NCI-H2081 treated with DMSO at 0.1 percent for 48 hours (cell line): ENCODE measurements at places on chromosomes 7 and 10.

DNA sequence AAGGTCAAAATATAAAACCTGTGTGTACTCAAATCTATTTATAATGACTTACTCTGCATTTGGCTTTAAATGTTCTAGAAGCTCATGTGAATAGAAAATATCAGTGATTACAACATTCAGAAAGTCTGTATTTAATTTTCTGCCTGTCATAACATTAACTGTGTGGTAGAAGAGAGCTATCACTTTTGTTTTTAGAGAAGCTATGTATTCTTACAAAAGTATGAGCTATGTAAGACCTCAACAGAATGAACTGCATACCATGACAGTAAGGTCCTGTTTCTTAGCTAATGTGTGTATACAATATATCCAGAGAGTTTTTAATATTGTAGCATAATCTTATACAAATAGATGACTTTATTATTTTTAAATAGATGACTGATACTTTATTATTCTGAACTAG lies 61.5 kb downstream of the PTN start:
- no peak for DNase-seq

DNA sequence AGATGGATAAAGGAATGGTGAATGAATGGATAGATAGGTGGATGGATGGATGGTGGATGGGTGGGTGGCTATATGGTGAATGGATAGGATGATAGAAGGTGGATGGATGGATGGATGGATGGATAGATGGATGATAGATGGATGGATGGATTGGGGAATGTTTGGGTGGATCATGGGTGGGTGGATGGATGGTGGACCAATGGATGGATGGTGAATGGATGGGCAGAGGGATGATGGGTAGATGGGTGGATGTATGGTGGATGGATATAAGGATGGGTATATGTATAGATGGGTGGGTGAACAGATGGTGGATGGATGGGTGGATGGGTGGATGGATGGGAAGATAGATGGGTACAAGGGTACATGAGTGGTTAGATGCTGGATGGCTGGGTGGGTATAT lies 322.4 kb downstream of the ADARB2 start:
- no peak for DNase-seq

- DNase-seq = no peak
These were observed 126.1 kb upstream of the PRSS58 start for GRCh38 chr7:142383841-142384492.

- no peak for DNase-seq
These were observed 52.6 kb downstream of the PLEKHA8 start for GRCh38 chr7:30080818-30081217.

GRCh38 chr10:9682802-9683201 lies 1334.9 kb upstream of the CELF2 start:
- DNase-seq = no peak

GRCh38 chr10:79322616-79323543 lies 24.4 kb upstream of the PPIF start:
- no peak for DNase-seq

GRCh38 chr7:119596651-119597050 lies 676.3 kb upstream of the KCND2 start:
- no peak for DNase-seq

GRCh38 chr10:96496281-96496925 lies 17.3 kb downstream of the TLL2 start:
- DNase-seq = no peak

DNA sequence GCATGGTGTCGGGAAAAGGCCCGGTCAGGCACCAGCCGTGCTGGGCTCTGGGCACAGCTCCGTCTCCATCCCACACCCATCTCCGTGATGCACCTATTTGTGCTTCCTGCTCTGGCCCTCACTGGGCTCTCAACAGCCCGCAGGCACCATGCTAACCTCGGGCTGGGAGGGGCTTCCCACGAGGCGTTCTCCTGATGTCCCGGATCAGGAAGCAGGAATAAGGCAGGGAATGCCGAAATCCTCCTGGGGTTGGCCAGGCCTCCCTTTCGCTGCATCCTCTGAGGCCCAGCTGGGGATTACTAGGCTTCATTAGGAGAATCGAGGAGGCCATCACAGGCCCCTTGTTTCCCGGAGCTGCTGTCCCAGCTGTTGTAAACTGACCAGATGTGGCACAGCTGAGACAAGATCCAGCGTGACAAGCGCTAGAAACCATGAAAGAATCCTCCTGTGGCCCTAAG lies 72.0 kb downstream of the FAM53B start:
- no peak for DNase-seq

- no peak for DNase-seq
These were observed 24.2 kb downstream of the IFIT3 start for GRCh38 chr10:89351780-89352597.

- DNase-seq = no peak
These were observed 21.2 kb upstream of the PRKCQ start for GRCh38 chr10:6601246-6601805.

- DNase-seq = no peak
These were observed 926.1 kb upstream of the SORCS1 start for GRCh38 chr10:108090476-108091215.

- DNase-seq = no peak
These were observed 482.6 kb downstream of the PCDH15 start for GRCh38 chr10:54318470-54318869.

- DNase-seq = peak; percentile 16
These were observed 134.3 kb upstream of the PDE1C start for GRCh38 chr7:32204361-32205018.

- DNase-seq = no peak
These were observed 347.3 kb upstream of the NPVF start for GRCh38 chr7:25575634-25576033.

DNA sequence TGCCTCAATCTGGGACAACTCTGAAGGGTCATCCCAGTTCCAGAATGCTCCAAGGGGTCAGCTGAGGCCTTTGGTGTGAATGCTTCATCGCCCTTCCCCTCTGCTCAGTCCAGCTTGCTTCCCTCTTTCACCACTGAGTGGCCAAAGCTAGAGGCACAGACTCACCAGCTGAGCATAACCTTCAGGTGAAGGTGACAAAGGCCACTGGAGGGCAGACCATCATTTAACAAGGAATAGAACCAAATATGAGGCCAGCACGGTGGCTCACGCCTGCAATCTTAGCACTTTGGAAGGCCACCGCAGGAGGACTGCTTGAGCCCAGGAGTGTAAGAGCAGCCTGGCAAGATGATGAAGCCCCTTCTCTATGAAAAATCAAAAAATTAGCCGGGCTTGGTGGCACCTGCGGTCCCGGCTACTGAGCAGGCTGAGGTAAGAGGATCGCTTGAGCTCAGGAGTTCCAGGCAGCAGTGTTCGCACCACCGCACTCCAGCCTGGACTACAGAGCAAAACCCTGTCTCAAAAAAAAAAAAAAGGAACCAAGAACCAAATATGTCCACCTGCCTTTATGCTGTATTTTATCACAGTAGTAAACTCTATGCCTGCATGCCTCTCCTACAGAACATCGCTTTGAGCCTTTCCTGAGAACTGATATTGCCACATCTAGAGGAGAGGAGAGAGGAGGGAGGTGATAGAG lies 13.4 kb downstream of the PRKAG2 start:
- DNase-seq = no peak

DNA sequence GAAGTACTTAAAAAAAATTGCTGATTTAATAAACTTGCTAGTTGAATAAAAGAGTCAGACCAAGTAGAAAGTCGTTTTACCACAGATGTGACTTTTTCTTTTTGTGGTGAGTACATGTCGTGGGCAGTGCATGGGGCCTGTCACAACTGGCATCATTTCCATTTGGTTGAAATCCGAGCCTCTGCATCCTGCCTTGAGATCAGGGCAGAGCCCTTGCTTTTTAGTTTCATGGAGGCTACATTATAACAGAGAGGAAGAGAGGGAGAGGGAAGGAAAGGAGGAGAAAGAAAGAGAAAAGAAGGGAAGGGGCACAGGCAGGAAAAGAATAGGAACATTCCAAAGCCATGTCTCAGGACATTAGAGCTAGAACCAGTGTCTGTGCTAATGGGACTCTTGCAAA lies 20.4 kb upstream of the INSYN2A start:
- no peak for DNase-seq

- no peak for DNase-seq
These were observed 856.3 kb downstream of the XPNPEP1 start for GRCh38 chr10:109067031-109067430.

- DNase-seq = no peak
These were observed 233.2 kb upstream of the PRKCQ start for GRCh38 chr10:6813306-6813705.

GRCh38 chr7:111982804-111983203 lies 223.4 kb downstream of the DOCK4 start:
- no peak for DNase-seq

- DNase-seq = no peak
These were observed 504.1 kb downstream of the SDK1 start for GRCh38 chr7:3805151-3805550.

- DNase-seq = no peak
These were observed 199.0 kb downstream of the PPP1R9A start for GRCh38 chr7:95106401-95106800.

DNA sequence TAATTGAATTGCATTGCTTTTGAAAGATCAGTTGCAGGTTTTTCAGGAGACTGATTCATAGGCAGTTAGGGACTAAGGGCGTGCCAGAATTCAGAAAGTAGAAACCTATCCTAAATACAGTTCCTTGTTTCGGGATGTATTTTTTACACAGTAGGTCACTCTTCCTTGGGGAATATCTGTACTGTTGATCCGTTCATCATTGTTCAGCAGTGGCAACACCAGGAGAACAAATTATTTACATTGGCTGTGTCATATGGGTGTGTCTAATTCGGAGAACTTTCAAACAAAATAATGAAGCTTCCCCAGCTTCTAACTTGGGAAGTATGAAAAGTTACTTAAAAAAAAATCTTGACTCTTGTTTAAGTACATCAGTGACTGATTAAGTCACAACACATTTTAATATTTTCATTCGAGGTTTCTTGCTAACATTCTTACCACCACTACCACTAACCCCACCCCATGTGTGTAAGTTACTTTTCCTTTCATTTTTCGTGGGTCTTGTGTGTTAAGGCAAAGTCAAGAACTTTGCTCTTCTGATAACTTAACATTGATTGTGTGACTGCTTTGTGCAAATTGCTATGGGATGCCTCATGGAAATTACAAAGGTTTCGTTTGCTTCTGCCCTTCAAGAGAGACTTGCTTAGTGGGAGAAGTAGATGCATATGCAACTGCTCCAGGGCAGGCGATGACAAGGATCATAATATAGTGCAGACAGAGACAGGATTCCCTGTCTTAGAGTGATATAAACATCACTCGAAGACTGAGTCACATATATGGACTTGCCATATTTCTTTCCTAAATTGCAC lies 43.8 kb upstream of the RPA3 start:
- no peak for DNase-seq

- no peak for DNase-seq
These were observed 31.9 kb upstream of the CBLL1 start for GRCh38 chr7:107712025-107712424.

GRCh38 chr10:126895214-126895781 lies 9.9 kb upstream of the DOCK1 start:
- DNase-seq = no peak

DNA sequence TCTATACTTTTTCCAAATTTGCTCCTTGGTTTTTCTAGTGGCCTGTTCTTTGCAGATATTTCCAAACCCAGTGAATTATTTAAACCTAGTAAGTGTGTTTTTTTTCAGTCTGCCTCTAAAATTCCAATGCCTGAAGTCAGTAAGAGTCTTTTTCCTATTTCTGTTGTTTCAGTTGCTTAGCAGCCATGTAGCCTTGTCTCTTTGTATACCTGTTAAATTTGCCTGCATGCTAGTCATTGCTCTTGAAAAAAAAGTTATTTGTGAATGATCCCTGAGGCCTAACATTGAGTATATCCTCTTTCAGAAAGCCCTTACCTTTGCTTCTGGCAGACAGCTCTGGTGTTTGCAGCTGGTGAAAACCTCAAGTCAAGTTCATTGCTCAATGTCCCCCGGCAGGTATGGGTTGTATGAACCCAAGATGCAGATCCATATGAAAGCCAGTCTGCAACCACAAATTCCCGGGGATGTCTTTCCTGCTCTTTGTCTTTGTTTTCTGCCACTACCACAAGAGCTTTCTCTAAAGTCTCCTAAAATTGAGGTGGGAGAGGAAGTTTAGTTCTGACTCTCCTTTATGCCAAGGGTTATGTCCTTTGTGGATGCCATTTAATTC lies 35.7 kb downstream of the CH25H start:
- no peak for DNase-seq

- DNase-seq = no peak
These were observed 6.7 kb downstream of the ZNF518A start for GRCh38 chr10:96136810-96137209.

DNA sequence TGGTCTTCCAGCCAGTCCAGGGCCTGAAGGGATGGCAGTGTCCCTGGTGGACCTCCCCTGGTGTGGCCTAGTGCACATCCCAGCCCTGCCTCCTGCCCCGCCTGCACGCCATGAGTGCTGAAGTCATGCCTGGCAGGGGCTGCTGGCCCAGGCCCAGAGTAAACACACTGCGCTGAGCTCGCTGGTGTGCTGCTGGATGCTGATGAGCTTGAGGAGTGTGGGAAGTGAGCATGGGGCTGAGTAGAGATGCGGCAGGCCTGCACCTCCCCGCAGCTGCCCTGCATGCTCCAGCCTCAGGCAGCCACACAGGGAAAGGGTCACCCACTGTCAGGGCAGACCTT lies 43.2 kb downstream of the HTRA1 start:
- DNase-seq = no peak
